ENCODE measurements at places on chromosomes 2 and 18.

DNA sequence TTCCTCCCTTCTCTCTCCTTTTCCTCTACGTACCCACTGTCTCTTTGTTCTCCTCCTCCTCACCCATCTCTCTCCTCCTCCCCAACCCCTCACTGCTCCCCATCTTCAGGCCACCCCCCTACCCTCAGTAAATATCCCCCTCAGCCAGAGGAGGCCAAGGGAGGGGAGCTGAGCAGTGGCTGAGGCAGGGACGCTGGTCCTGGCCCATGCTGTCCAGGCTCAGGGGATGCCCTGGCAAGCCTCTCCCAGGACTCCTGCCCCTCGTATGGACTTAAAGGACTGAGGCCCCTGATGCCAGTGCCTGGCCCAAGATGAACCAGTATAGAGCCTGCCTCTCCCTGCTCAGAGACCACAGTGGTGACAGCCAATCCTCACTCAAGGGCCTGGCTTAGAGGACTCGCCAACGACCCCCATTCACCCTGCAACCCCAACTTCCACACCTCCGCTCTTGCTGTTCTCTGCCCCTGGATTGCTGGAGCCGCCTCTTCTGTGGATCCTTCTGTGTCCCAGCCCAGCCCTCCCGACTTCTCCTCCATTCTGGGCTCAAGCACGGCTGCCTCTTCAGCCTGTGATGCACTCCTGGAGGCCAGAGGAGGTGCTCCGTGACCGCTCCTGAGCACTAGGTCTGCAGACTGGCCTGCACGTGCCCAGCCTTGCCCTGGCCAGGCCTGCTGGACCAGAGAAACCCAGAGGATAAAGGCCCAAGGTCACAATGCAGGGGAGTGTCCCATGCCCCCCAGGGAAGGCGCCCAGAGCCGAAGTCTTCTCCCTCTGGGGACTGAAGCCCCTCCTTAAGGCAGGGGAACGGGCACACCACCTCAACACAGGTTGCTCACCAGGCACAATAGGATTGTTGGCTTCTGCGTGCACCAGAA is 9.5 kb upstream of the DUSP2 start:
- no peak for DNase-seq

- no peak for DNase-seq
Observed at GRCh38 chr2:40339026-40339425, 112.9 kb downstream of the SLC8A1 start.

DNA sequence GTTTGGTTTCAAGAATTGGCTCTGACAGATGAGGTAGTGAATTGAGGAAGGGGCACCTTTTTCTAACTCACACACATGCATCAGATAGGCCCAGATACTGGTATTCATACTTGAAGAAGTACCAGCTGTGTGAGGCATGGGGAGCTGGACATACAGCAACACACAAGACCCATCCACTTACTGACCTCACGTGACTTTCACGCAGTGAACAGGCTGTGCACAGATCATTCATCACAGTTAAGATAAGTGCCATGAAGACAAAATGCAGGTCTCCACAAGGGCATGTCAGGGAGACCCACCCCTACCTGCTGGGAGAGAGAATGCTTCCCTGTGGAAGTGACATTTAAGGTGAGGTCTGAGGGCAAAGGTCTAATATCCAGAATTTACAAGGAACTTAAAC is 38.6 kb downstream of the SP110 start:
- DNase-seq = no peak

- DNase-seq = no peak
Observed at GRCh38 chr2:68837164-68837860, 33.9 kb downstream of the BMP10 start.

DNA sequence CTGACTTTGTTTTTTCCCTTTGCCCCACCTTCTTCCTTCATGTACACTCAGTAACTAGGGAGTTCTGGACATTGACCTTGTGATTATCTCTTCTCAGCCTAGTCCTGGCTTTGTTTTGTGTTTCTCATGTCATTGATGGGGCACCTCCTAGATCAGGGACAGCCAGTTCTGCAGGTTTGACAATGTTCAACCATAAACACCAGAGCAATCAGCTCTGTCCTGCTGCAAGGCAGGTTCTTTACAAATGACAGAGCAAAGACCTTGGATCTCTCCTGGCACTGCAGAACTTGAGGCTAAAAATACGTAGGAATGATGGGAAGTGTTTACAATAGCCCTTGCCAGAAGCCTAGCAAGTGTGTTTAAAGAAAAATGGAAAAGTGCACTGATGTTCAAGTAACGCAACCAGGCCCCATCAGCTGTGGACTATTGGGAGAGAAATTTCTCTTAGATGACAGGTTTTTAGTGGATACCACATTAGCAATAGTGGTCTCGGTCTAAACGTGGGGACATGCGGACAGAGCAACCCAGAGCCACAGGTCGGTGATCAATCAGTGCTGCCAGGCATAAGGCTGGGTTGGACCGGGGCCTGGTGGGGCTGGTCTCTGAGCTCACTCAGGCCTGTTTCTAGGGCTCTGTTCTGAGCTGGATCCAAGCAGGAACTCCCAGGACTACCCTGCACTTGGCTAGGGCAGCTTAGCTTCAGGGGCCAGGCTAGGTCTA is 76.8 kb downstream of the SOWAHC start:
- no peak for DNase-seq

GRCh38 chr18:64929036-64929435 is 780.1 kb upstream of the LINC00305 start:
- DNase-seq = no peak

DNA sequence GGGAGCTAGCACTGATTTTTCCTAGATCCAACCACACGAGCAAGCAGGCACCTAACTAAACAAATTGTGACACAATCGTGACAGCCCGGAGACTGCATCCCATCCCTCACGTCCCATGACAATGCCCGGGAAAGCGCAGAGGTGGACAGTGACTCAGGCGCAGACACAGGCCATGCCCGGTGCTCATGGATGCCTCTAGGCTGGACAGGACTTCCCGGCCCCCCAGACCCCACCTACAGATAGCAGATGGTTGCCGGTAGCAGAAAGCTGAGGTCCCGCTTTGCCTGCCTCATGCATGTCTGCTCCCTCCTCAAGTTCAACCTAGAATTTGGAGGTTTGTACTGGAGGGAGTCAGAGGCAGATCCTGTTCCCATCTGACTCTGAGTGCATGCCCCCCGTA is 81.0 kb downstream of the TPO start:
- DNase-seq = no peak

DNA sequence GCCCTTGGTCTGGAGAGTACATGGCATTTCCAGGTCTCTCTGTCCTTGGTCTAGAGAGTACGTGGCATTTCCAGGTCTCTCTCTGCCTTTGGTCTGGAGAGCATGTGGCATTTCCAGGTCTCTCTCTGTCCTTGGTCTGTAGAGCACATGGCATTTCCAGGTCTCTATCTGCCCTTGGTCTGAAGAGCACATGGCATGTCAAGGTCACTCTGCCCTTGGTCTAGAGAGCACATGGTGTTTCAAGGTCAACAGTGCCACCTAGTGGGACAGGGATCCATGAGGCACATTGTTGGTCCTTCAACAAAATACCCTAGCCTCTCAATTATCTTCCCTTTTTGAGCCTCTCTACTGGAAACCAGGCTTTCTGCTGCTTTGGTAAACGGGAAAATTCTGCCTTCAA is 250.2 kb downstream of the OTX1 start:
- DNase-seq = no peak

DNA sequence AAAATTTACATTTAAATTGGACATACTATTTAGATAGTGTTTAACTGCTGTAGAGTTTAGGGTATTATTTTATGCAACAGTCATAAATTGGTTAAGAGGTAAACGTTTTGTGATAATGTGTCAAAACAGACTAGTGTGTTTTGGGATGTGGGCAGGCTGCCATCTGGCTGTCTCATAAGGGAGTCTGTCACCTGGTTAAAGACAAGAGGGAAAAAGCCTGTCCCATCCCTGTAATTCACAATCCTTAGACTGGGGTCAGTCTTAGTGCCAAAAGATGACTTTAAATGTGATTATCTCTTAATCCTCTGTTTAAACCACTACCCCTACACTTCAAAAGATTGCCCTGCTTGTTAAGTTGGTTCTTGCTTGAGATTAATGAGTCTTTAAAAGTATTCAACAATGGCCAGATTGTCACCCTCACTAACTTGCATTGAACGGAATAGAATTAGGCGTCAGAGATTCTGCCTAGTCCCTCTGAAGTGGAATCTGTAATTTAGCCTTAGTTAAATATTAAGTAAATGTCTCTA is 59.2 kb downstream of the SGPP2 start:
- DNase-seq = no peak

DNA sequence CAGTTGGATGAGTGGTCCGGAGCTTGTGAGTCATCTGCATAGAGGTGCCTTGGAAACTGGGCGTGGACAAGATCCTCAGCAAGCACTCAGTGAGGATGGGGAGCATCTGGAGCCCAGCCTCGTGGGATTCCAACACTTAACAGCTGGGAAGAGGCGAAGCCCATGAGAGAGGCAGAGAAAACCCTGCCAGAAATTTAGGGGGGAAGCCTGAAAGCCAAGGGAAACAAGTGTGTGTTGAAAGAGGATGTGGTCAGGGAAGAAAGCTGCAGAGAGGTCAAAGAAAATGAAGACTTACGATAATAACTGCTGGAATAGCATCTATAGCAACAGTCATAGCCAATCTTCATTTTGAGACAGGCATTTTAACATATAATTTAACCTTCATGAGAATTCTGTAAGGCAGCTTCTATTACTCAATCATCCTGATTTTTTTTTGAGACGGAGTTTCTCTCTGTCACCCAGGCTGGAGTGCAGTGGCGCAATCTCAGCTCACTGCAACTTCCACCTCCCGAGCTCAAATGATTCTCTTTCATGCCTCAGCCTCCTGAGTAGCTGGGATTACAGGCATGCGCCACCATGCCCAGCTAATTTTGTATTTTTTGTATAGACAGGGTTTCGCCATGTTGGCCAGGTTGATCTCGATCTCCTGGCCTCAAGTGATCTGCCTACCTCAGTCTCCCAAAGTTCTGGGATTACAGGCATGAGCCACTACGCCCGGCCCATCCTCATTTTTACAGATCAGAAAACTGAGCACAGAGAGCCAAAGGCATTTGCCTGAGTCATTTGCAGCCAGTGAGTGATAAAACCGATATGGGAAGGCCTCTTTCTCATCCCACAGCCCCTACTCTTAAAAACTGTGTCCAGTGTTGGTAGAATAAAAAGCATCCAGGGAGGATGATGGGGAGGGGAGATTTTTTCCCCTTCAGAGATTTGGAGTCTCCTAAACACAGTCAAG is 214.4 kb upstream of the EPAS1 start:
- no peak for DNase-seq
